Posterior cingulate gyrus (tissue), 11 donors: ENCODE measurements at places on chromosomes 2 and 18.

DNA sequence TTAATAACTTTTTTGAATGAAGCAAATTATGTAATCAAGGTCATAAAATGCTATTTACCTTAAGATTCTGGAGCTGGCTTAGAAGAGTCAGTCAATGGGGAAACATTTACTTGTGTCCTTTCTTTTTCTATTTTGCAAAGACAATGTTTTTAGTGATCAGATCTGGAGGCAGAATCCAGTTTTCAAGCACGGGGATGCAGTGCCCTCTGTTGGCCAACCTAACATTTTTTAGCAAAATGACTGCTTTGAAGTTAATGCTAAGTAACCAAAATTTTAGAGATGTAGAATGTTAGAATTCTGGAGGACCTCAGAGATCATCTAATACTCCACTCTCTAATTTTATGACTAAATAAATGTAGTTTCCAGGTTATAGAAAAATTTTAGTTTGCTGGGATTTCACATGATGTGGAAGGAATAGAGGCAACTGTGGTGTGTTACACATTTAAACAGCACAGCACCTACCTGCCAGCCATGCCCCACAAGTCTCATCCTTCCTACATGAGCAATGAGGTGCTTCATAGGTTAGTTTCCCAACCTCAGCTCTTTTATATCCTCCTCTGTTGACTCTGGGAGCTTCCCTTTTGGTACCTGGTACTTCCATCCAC lies 23.6 kb upstream of the SLC9A4 start:
- no peak for DNase-seq

GRCh38 chr2:120367649-120368048 lies 21.7 kb downstream of the INHBB start:
- no peak for DNase-seq

DNA sequence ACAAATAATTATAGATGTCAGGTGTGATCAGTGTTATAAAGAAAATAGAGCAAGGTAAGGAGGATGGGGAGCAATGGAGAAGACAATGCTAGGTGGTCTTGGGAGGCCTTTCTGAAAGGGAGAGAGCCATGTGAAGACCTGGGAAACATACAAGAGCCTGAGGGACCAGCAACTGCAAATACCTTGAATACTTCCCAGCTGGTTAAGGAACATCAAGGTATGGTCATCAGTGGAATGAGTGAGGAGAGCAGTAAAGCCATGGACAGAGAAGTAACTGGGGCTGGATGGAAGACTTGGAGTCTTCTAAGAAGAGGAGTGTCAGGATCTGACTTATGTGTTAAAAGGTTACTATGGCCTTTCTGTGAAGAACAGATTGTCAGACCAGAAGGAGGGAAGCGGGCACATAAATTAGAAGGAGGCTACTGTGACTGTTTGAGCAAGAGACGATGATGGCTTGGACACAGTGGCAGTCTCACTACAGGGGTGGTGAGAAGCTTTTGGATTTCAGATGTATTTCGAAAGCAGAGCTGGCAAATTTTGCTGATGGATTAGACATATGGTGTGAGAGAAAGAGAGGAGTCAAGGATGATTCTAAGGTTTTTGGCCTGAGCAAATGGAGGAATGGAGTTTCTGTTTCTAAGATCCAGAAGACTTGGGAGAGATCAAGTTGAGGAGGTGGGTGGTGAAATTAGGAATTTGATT lies 22.8 kb upstream of the EXOC6B start:
- DNase-seq = no peak

GRCh38 chr2:1156059-1156458 lies 205.4 kb downstream of the SNTG2 start:
- DNase-seq = no peak

GRCh38 chr2:179037807-179038206 lies 12.1 kb downstream of the CCDC141 start:
- no peak for DNase-seq

DNA sequence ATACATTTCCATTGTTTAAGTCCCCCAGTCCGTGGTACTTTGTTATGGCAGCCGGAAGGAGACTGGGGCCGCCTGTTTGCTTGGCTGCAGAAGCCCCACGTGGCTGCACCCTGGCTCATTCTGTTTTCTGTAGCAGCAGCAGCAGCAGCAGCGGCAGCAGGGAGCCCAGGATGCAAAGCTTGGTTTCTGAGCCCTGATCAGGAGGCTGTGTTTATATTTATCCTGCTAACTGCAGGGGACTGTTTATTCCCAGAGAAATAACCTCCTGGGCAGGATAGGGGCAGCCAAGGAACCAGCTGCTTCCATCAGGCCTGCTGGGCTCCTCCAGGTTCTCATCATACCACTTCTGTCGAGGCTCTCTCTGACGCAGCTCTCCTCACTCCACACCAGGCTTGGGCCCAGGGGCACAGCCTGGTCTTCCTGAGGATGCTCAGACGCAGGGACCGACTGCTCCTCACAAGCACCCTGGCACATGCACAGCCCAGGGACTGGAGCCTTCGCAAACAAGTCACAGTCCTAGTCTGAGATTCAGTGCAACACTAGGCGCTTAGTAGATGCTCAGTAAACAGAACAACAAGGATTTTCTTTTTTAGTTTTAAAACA lies 139.0 kb downstream of the MSH2 start:
- peak; percentile 37 for DNase-seq

- DNase-seq = no peak
Observed at GRCh38 chr2:178380763-178381162, 70.2 kb downstream of the PRKRA start.

DNA sequence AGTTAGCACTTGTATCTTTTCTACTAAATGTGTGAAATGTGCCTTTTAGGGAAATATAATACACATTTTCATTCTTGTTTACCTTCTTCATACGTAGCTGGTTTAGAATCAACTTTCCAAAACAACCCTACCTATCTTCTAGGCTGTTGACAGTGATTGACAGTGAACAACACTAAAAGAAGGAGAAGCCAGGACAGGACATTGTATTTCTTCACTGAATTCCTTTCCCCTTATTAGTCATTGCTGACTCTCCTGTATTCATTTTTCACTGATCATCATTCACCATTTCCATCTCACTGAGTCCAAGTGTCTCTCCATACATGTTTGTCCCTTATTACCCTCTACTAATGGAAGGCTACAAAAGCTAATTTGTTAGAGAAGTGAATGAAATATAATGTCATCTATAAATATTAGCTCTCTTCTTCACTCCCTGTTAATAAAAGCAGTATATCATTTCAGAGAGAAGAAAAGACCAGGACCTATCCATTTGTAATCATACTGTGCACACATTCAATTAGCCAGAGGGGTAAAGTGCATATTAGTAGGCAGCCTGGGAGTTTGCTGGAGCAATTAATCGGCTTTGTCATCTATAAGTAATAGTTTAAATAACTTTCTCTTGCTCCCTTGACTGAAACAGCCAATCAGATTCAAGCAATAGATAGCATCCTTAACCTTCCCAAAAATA lies 192.5 kb upstream of the FOSL2 start:
- no peak for DNase-seq

- DNase-seq = peak; percentile 75
Observed at GRCh38 chr2:94993176-94994062, 32.1 kb upstream of the MAL start.

- DNase-seq = no peak
Observed at GRCh38 chr2:9778012-9778411, 65.3 kb upstream of the TAF1B start.

DNA sequence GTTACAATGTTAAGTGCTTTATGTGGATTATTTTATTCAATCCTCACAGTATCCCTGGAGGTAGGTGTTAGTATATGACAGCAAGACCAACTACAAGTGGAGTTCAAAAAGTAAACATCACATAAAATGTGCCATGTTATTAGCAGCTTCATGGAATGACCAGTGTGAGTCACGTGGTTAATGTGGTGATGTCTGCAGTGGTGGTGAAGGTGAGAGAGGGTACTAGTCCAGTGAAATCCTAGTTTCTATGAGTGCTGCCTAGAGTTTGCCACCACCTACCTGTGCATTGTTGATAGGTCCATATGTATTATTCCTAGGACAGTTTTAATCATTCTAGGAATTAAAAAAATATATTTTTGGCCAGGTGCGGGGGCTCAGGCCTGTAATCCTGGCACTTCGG lies 865.2 kb upstream of the DDX18 start:
- no peak for DNase-seq

- no peak for DNase-seq
Observed at GRCh38 chr2:25606892-25607291, 66.5 kb downstream of the DTNB start.

DNA sequence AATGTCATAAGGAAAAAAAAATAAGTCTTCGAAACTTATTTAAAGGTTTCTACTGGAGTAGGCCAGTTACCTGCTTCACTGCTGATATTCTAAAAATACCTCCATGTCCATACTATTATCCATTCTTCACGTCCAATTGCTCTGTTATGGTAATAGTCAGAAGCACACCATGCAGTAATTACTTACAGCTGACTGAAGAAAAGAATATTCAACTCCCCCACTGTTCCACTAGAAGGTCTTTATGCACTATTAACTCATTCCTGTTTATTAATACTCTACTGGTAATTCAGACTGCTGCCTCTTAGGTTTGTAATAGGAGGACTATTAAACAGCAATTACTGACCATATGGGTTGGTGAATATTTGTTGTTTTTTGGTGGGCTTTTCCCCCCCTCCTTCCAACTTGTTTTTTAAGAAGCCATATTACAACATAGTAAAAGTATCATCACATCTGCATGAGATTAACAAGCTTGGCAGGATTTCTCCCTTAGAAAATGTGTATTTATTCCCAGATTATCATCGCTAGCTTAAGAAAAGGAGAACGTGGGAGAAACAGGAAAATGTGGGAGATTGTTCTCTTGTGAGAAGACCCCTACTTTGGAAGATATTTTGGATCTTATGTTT lies 806.4 kb upstream of the FANCL start:
- DNase-seq = no peak

DNA sequence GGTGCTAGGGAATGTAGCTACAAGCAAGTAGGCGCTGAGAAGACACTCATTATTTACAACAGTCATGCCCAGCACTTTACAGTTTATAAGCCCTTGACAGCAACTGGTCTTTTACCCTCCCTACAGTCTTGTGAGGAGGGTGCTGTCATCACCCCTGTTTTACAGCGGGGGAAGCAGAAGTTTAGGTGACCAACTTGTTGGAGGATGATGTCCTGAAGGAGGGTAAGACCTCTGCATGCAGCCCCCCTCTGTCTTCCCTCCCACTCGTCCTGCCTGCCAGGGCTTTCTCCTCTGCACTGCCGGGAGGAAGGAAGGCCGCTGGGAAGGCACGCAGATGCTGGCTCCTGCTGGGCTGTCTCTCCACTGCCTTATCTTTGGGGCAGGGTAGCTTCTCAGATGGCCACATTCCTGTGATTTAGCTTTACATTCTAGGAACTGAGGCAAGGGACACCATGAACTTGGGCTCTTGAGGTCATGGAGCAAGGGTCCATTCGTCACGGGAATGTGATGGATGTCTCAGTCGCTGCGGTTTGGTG lies 972 bp downstream of the IL1R1 start:
- DNase-seq = no peak

GRCh38 chr2:20657522-20658235 lies 6.8 kb upstream of the HS1BP3 start:
- DNase-seq = no peak

DNA sequence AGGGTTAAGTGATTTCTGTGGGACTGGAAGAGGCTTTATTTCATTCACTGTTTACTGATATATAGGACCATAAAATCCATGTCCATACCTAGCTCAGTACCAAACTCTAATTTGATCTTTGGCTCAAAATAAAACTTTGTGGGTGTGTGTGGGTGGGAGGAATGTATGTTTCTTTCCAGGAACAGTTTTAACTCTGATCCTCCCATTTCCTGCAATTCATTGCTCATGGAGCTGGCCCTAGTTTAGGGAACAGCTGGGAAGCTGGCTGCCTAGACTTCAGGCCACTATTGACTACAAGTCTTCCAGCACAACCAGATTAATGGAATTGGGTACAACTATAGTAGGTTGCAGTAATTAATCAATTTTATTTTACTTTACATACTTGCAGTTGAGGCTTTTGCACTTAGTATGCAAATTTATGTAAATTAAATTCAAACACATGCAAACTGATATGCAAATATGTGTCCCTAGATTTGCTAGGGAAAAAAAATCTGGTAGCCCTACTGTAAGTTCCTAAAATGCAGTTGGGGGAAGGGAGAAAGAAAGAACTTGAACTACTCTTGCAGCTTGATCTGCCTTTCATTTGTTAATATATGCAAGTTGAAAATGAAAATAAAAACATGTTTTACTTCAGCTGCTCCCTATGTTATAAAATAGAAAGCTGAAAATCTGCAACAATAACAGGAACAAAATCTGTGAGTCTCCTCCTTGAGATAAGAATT lies 1070.3 kb upstream of the CELF4 start:
- DNase-seq = no peak

GRCh38 chr18:40250236-40250635 lies 1704.8 kb upstream of the PIK3C3 start:
- no peak for DNase-seq

DNA sequence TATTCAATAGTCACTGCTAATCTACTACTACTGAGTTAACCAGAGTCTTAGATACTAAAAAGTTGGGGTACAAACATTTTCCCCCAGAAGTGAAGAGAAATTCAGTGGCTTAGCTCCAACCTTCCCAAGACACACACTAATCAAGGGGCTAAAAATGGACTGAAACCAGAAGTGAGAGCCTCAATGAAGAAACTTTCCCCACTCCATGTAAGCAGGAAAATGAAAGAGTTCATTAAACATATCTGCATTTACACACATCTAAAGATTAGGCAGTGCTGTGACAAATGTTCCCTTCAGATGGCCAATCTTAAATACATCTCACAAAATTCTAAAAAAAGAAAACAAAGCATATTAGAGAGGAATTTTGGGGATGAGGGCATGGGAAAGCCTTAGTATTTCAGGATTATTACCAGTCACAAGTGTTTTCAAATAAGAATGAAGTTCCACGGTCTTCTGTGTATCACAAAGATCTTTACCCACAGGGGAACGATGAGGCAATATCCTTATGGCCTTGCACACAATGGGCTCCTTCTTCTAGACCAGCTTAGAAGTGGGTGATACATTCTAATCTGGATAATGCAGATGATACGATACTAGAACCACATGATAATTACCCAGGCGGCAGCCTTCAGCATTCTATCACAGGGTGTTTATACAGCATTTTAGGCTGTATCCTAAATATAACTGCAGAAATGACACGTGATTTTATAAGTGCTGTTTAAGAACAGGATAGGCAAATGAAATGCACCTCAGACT lies 17.1 kb downstream of the ANKRD44 start:
- DNase-seq = no peak

- no peak for DNase-seq
Observed at GRCh38 chr18:12309683-12310198, 1.7 kb downstream of the TUBB6 start.

GRCh38 chr2:182066400-182067087 lies 80.9 kb downstream of the PPP1R1C start:
- no peak for DNase-seq

- DNase-seq = no peak
Observed at GRCh38 chr2:188131281-188131680, 160.4 kb upstream of the GULP1 start.
